ENCODE measurements at places on chromosomes 1 and 21.
A peak's percentile ranks its signal among the peaks of the same experiment; 100 is the strongest.

- peak; percentile 32 for DNase-seq
Observed at GRCh38 chr1:109466452-109467300, at the start of gene SYPL2. TSS of gene SYPL2 (plus strand) at chr1:109466546. CDS start at chr1:109466844, 298 bp downstream.

- no peak for DNase-seq
Observed at GRCh38 chr1:41073971-41074370, 52.4 kb upstream of the SLFNL1 start.

DNA sequence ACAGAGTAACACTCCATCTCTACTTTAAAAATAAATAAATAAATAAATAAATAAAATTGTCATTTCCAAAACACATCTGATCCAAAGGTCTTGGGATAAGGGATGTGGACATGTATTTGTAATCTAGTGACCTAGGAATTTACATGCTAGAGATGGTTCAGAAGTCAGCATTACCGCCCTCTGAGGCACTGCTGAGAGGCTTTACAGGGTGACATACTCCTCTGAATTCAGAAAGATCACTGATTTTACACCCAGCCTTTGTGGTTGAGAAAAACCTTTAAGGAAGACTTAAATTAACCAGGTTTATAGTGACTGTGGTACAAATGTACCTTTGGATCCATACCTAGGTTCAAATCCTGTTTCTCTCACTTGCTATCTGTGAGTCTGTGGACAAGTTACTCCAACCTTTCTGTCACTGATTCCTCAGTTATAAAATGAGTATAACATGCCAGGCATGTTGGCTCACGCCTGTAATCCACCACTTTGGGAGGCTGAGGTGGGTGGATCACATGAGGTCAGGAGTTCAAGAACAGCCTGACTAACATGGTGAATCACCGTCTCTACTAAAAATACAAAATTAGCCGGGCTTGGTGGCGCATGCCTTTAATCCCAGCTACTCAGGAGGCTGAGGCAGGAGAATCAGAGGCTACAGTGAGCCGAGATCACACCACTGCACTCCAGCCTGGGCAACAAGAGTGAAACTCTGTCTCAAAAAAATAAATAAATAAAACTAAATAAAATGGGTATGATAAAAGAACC is 20.1 kb downstream of the OSBPL9 start:
- no peak for DNase-seq

- DNase-seq: no peak
Observed at GRCh38 chr1:208614610-208615009, 370.4 kb upstream of the PLXNA2 start.

DNA sequence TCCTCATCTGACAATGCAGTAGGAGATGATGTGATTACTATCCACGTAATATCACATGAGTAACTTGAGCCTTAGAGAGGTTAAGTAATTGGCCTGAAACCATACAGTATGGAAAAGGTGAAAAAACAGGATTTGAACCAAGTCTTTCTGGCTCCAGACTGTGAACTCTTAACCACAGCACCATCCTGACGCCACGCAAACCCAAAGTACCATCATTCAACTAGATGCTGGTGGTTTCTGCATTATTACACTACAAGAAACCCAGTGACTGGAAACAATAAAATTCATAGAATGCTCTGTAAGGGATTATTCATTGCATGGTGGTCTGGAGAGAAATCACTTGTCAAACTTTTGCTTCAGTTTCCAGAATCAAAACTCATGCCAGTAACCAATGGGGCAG is 90.7 kb downstream of the MAB21L3 start:
- DNase-seq: no peak

All from NT2/D1 (cell line).